ENCODE measurements at places on chromosomes 5 and 9.
A peak's percentile ranks its signal among the peaks of the same experiment; 100 is the strongest.

GRCh38 chr5:14945450-14945849 is 73.9 kb upstream of the ANKH start:
- DNase-seq, result no peak

DNA sequence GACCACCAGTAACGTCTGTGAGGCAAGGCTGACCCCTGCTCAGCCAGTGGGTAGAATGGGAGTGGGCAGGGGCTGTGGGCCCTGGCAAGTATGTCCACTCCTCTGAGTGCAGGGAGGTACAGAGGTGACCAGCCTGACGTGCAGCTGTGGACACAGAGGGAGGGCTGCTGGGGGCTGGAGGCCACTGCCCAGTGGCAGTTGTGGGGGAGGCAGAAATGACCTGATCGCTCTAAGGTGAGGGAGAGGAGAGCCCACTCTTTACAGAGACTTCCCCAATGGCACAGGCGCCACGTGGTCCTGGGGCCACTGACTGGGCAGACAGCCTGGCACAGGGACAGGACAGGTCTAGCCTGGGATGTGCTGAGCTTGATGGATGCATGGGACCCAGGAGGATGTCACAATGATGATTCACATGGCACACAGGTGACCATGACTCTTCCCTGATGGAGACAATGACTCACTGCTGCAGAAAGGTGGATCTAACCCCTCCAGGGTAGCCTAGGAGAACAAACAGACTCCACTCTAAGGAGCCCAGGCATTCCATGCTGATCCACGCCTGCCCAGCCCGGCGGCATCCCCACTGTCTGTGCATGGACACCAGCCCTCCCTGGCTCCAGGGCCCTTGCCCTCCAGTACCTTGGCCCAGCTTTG is 7.7 kb downstream of the LPCAT1 start:
- peak; percentile 33 for DNase-seq

DNA sequence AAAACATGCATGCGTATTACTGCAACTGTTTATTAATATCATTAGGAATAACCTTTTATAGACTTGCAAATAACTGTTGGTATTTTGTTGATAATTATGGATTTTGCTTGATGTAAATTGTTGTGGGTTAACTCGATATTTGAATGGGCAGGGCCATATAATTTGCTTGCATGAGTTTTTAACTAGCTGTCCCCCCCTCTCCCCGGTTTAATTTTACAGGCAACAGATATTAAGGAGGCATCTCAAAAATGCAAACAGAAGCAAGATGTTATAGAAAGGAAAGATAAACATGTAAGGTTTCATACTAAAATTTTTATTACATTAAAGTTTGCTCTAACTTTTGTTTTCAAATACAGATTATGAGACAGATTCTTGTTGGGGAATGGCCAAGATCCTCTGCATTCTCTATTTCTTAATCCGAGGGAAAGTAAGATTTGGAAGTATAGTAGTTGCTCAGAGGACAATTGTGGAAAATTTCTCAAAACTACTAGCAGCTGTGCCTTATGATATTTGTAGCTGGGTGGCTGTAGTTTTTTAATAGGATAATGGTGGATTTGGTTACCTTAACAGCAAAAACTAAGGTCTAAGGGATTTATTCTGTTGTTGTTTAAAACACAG is 27.3 kb downstream of the SMC5 start:
- DNase-seq, result no peak

GRCh38 chr5:170920196-170920595 is 58.4 kb downstream of the RANBP17 start:
- no peak for DNase-seq

DNA sequence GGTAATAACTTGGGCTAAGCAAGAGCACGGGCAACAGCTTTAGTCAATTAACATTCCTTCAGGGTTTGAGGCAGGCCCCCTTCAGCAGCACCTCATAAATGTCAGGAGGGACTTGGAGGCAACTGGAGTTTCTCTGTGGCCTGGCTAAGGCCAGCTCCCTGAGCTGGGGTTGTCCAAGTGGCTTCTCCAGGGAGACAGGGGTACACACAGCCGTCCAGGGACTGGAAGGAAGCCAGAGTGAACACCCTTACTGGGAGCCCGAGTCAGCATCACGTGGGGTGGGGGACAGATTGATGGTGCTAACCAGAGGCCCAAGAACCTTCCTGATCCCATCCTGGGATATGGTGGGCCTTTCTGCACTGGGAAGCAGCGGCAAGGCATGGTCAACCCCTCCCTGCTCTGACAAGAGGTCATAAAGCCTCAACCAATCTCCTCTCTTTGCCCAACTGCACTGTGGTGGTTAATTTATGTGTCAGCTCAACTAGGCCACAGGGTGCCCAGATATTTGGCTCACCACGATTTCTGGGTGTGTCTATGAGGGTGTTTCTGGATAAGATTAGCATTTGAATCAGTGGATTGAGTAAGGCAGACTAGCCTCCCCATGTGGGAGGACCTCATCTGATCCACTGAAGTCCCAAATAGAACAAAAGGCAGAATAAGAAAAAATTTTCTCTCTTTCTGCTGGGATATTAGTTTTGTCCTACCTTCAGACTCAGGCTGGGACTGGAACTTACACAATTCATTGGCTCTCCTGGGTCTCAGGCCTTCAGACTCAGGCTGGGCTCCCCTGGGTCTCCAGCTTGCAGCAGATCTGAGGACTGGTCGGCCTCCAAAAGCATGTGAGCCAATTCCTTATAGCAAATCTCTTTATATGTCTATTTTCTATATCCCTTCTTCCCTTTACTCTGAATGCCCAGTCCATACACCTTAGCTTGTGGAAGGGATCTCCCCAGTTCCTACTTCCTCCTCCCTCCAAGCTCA is 127.2 kb upstream of the LARP1 start:
- no peak for DNase-seq

DNA sequence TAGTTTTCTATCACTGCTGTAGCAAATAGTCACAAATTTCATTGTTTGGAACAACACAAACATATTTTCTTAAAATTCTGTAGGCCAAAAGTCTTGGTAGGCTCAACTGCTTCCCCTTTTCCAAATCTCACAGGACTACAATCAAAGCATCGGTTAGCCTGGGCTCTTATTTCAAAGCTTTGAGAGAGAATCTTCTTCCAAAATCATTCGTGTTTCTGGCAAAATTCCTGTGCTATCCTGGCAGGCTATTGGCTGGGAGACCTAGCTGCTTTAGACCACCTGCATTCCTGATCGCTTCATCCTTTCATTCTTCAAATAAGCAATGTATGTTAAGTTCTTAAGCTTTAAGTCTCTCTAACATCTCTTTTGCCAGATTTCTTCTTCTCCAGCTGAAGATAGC is 629.8 kb upstream of the CDH18 start:
- DNase-seq, result no peak

GRCh38 chr9:16329671-16330113 is 540.8 kb downstream of the BNC2 start:
- DNase-seq, result no peak

DNA sequence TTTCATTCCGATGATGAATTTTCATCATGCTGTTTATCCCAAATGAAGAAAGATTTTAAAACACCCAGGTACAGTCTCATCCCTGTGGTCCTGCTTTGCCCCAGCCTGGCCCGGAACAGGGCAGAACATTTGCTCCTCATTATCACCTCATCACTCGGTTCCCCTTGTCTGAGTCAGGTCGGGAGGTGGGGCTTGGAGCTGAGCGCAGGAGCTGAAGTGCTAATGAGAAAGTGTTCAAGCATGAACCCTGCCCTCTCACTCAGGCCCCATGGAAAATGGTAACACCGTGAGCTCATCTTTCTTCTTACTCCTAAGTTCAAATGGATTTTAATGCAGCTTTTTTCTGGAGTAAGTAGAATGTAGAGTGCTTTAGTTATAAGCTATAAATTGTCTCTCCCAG is 466.2 kb downstream of the KDM4C start:
- no peak for DNase-seq
